ENCODE measurements at places on chromosomes 7 and 10.

DNA sequence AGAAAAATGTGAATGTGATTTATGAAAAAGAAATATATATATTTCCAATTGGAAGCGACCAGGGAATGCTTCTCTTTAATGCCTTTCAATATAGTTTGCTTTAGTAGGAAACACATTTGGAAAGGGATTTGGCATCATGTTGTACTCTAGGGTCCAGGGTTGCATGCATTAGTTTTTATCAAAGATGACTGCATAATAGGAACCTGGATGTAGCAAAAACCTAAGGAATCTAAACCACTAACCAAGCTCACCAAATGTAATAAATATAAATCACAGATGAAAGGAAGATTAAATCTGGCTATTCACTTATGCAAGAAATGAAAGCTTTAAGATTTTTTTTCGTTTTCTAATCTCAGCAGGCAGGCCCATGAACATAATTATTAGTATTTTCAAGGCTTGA, 120.0 kb downstream of the ATXN7L1 start:
- no peak for DNase-seq

GRCh38 chr10:69439350-69439739, 11.9 kb upstream of the TSPAN15 start:
- DNase-seq: peak; percentile 45

GRCh38 chr7:112084520-112084971, 121.7 kb downstream of the DOCK4 start:
- no peak for DNase-seq

DNA sequence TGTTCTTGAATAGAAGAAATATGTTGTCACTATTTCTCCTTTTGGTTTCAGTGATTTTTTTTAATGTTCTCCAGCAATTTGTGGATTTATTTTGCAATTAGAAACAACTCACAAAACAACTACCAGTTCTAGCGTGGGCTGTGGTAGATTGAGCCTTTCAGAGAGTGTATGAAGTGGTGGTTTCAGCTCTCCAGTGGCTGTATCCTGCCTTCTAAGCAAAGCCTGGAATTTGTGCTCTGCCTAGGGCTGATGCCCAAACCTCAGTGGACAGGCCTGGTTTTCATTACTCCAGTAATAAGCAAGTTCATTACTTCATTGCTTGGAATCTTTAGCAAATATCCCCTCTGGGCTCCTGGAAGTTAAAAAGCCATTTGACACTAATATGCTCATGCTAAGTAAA, 35.9 kb downstream of the APBB1IP start:
- DNase-seq: no peak
